ENCODE measurements at places on chromosomes 1 and 21.

DNA sequence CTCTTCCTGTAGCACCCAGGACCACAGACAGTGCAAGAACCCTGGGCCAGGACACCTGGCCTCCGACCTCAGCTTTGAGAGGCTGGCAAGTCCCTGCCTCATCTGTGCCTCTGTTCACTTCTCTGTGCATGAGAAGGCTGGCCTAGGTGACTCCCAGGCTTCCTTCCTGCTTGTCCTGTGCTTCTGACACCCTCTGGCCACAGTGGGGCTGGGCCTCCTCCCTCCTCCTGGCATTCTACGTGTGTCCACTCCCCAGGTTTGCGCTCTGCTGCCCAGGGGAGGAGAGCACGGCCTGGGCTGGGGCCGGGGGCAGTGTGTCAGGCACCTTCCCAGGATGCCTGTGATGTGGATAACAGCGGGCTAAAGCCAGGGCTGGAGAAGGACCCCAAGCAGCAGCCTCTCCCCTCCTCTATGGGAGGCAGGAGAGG is 30.3 kb upstream of the PKP1 start:
- no peak for DNase-seq

DNA sequence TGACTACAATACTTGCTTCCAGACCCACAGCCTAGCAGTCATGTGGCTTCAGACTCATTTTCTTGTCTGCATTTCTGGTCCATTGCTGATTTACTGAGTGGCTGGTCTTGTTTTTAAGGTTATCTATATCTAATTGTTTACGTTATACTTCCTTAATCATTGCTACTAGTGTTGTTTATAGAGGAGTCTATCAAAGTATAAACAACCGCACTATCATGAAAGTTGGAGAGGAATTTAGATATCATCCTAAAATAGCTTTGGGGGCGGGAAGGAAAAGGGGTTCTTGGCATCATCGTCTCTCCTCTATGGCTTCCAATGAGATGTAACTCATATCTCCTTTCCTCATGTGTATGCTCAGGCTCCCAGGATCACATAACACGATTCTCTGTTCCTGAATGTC is 372.1 kb upstream of the PBX1 start:
- DNase-seq = no peak

- DNase-seq = no peak
Measured at GRCh38 chr1:14877224-14877623, 276.3 kb upstream of the TMEM51 start.

- DNase-seq = no peak
Measured at GRCh38 chr21:42364304-42364865, 1.9 kb downstream of the TFF1 start.

- no peak for DNase-seq
Measured at GRCh38 chr1:153431427-153431826, 15.1 kb downstream of the S100A7A start.

DNA sequence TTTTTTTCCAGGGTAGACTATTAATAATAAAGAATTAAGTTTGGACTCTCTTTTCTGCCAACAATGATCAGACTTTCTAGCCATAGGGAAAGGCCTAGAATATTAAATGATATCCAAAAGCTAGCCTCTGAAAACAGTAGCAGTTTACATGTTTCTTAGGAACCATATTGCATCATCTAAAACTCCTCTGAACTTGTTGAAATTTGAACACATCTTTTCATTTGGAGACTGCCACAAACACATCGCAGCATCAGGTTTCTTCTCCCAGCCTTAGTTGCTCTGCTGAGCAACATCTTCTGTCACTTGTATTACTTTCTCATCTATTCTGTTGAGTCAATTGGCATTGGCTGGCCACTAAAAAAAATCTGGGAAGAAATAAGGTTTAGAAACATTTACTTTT is 63.2 kb upstream of the GNG4 start:
- no peak for DNase-seq

- no peak for DNase-seq
Measured at GRCh38 chr1:159989581-159989980, 35.5 kb upstream of the SLAMF9 start.

DNA sequence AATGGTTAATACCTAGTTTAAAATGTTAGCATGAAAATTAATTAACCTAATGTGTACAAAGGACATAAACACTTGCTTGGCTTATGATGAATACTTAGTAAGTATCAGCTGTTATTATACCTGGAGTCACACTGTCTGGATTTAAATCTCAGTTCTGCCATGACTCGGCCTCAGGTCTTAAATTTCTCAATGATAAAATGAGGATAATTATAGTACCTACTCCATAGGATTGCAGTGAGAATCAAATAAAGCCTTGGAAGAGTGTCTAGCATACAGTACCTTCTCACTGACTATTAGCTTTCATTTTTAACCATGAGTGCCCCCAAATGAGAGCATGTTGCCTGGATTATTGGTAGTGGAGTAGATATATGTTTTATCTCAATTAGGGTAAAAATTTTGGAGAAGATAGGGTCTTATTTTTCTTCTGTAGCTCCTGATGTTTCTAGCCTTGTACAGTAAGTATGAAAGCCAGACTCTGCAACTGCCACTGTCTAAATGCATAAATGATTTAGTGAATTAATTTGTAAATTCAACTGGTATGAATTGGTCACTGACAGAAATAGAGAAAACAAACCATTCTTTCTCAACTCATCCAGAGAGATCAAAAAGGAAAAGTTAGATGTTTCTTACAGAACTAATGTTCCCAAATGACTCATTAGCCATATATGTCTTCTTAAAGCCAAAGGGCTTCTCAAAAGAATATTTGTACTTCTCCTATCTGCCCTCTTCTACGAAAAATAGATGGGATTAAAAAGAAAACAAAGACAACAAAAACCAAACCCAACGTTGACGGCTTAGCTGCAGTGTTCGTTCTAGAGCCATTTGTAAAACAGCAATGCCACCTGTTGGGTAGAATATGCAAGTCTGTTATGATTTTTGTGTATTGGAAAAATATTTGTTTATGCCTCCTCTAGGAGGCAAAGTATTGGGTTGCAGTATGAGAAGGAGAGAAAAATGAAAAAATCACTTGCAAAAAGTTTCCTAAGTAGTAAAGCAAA is 53.8 kb upstream of the MROH9 start:
- DNase-seq = no peak

DNA sequence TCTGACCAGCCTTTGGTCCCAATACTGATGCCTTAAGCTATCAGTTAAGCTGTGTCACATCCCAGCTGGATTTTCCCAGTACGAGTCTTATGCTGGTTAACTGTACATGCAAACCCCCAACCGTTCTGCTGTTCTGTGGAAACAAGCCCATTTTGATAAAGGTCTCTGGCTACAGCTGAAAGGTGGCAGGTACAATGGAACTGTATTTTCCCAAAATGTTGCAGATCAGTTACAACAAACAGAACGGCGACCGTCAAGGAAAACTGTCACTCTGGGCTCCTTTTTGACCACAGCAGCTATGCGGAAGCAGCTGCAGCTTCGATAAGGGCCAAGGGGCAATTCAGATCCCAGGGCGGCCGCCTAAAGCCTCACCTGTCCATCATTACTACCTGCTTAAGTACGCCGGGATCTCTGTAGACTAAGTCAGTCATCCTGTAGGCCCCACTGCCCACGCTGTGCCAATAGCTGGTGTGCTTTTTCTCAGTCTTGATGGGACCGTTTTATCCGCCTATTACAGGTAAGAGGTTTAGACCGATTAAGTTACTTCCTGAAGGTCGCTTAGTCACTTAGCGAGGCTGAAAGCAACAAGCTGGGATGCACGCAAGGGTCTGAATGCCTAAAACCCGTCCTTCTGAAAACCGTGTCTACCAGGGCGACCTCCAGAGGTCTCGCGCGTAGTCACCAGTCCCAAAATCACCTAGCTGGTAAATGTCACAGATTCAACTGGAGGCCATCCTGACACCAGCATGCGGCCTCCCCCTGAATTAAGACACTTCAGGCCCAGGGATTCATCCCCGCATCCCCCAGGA is 11.1 kb upstream of the RAB42 start:
- DNase-seq = peak; percentile 44

- DNase-seq = no peak
Measured at GRCh38 chr1:244445320-244446181, 6.2 kb downstream of the ADSS2 start.

GRCh38 chr1:232047473-232047872 is 420.9 kb downstream of the DISC1 start:
- DNase-seq = no peak

DNA sequence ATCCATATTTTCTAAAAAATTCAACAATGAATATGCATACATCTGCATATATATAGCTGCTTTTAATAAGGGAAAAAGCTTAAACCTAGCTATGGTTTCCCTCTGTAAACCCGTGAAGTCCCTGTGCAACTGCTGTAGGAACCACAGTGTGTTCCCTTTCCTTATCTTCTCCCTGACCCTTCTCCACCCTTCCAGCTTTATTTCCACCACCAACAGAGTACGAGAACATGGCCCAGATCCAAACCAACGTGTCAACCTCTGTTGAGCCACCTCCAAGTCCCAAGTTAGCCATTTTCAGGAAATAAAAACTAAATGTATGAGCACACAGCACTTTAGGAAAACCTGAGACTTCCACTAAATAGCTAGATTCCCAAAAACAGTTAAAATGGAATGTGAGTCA is 20.3 kb downstream of the SUSD4 start:
- no peak for DNase-seq

DNA sequence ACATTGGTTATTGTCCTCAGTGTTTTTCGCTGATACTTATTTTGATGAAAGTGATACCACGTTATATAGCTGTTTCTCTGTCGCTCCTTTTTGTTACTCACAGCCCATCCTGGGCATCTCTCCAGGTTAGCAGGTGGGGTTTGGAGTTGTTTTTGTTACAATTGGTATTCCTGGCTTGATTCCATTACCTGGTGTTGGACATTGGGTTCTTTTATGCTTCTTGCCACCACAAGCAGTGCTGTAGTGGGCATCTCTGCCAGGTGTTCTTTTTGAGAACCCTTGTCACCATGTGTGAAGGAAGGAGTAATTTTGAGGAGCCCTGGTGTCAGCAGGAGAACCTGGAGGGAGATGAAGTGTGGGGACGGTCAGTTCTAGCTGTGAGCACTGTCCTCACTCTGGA is 47.5 kb upstream of the PWP2 start:
- no peak for DNase-seq

DNA sequence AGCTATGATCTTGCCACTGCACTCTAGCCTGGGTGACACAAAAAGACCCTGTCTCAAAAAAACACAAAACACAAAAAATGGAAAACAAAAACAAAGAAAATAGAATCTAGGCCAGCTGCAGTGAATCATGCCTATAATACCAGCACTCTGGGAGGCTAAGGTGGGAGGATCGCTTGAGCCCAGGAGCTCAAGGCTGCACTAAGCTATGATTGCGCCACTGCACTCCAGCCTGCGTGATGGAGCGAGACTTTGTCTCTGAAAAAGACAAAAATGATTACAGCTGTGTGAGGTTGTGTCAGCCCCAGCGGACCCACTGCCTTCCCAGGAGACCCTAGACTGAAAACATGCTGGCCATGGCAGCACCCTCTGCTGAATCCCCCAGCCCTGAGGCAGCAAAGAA is 80.2 kb upstream of the ZBTB40 start:
- DNase-seq = no peak

DNA sequence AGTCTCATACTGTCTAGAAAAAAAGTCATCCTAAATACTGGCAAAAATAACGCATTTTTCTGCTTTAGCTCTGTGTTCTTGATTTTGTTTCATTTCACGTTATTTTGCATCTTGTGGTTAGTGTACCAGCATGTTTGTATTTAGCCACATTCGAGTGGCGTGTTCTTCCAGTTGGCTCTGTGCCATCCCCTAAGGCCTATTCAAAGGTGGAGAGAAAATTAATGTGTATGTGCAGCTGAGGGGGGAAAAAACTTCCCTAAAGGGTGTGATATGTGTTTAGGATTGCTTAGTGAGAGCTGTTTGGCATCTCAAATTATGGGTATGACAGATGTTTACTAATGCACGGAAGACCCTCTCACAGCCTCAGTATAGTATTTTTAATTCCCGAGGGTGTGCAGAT is 12.1 kb downstream of the DNAJC16 start:
- no peak for DNase-seq

- peak; percentile 17 for DNase-seq
Measured at GRCh38 chr1:67827688-67828087, 5.6 kb downstream of the GNG12 start.

DNA sequence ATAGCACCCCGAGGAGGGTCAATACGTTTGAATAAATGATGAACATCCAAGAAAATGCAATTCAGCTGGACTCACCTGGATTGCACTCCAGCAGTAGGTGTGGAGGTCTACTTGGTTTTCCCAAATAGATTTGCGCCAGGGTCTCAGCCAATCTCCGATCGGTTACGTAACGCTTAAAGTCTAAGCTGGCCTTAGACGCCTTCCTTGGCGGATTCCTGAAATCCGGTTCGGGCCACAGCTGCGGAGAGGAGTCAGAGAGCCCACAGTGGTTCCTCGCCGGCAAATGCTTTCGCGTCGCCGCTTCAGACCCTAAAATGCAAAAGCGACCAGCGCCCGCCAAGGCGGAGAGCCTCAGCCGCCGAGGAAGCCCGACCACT is 322 bp downstream of the TFB2M start:
- DNase-seq = no peak

DNA sequence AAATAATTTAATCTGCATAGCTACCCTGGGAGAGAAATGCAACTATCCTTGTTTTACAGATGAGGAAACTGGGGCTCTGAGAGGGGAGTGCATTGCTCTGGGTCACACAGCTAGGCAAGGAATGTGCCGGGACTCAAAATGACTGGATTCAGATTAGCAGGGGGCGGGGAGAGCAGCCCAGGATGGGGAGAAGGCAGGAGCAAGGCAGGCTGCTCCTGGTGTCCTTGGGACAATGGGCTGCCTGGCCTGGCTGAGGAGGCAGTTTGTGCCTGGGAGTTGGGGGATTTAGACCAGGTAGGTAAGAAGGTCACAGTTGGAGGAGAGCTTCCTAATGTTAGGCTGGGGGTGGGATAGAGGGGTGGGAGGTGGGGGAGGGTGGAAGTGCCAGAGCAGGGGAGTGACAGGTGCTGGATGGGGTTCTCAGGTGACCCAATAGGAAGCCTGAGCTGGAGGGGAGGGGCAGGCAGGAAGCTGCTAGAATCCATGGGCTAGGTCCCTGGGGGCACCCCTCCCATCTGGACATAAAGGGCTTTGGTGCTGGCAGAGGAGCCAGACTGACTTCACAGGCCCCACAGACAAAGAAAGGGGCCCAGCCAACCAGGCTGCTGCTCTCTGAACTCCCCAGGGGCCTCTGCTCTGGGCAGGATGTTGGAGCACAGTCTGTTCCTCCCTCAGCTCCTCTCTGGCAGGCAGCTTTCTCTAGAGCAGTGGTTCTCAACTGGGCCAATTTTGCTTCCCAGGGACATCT is 29.0 kb downstream of the TRIM62 start:
- no peak for DNase-seq

GRCh38 chr1:2044510-2045319 is 5.5 kb upstream of the PRKCZ start:
- DNase-seq = no peak

GRCh38 chr1:225823811-225824261 is 13.9 kb downstream of the EPHX1 start:
- no peak for DNase-seq
